Type B pancreatic cell (in vitro differentiated cells): ENCODE measurements at places on chromosomes 5 and 9.

- H3K4me1 ChIP-seq: no peaks in the 10 kb centered on the region
- no peaks in the 10 kb centered on the region for H3K27me3 ChIP-seq
- H3K36me3 ChIP-seq: no peaks in the 10 kb centered on the region
- H3K27ac ChIP-seq: no peak overlapping the region
Observed at GRCh38 chr5:33102551-33102950, 338.2 kb upstream of the TARS1 start.

DNA sequence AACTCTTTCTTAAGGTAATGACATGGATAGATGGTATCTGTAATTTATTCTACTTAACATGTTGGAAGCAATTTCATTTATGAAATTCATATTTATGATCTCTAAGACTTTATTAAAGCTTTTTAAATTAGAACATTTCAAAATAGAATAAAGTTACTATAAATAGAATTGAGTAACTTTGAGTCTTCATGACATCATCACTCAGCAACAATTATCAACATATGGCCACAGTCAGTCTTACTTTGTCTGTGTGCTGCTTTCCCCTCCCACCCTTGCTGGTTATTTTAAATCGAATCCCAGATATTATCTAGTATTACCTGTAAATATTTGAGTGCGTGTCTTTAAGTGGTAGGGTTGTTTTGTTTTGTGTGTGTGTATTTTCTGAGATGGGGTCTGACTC, 65.2 kb downstream of the IPO11 start:
- H3K4me3 ChIP-seq: no peak overlapping the region
- no peak for DNase-seq
- peaks cover 40% of the 10 kb centered on the region for H3K36me3 ChIP-seq
- no peak overlapping the region for H3K27ac ChIP-seq
- no peaks in the 10 kb centered on the region for H3K4me1 ChIP-seq
- H3K27me3 ChIP-seq: no peaks in the 10 kb centered on the region

DNA sequence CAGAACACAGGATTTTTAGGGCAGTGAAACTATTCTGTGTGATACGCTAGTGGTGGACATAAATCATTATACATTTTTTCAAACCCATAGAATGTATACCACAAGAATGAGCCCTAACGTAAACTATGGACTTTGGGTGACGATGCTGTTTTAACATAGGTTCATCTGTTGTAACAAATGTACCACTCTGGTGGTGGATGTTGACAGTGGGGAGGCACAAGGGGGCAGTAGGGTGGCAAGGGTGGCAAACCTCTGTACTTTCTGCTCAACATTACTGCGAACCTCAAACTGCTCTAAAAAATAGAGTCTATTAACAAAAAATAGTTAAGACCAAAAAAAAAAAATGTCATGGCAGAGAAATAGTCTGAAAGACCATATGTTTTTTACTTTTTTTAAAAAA, 9.1 kb upstream of the MVB12B start:
- H3K27me3 ChIP-seq: no peaks in the 10 kb centered on the region
- H3K4me3 ChIP-seq: no peak overlapping the region
- no peaks in the 10 kb centered on the region for H3K36me3 ChIP-seq
- no peaks in the 10 kb centered on the region for H3K4me1 ChIP-seq
- DNase-seq: no peak

- H3K4me3 ChIP-seq: no peak overlapping the region
- H3K27me3 ChIP-seq: peaks cover 5% of the 10 kb centered on the region
- H3K36me3 ChIP-seq: no peaks in the 10 kb centered on the region
- no peak overlapping the region for H3K27ac ChIP-seq
- DNase-seq: no peak
- H3K4me1 ChIP-seq: no peaks in the 10 kb centered on the region
Observed at GRCh38 chr5:36079200-36079781, 12.6 kb upstream of the UGT3A2 start.

GRCh38 chr9:86061972-86062739, 37.2 kb downstream of the GOLM1 start:
- H3K4me1 ChIP-seq: peaks cover 6% of the 10 kb centered on the region
- peaks cover 18% of the 10 kb centered on the region for H3K36me3 ChIP-seq
- H3K27ac ChIP-seq: no peak overlapping the region
- H3K27me3 ChIP-seq: no peaks in the 10 kb centered on the region
- H3K4me3 ChIP-seq: no peak overlapping the region
- no peak for DNase-seq

DNA sequence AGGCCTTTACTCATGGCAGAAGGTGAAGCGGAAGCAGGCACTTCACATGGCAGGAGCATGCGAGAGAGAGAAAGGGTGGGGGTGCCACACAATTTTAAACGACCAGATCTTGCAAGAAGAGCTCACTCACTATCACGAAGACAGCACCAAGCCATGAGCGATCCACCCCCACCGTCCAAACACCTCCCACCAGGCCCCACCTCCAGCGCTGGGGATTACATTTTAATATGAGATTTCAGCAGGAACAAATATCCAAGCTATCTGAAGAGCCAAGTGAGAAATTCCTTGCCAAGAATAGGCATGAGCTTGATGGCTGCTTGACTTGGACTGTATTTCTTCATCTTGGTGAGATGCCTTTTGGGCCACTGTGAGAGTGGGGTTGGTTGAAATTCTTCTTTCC, 88.0 kb downstream of the PDZD2 start:
- no peaks in the 10 kb centered on the region for H3K4me1 ChIP-seq
- H3K36me3 ChIP-seq: no peaks in the 10 kb centered on the region
- H3K4me3 ChIP-seq: no peak overlapping the region
- no peak overlapping the region for H3K27ac ChIP-seq
- H3K27me3 ChIP-seq: no peaks in the 10 kb centered on the region

GRCh38 chr5:168288349-168289245, 2.8 kb upstream of the WWC1 start:
- peak overlapping the region; percentile 96 for H3K27ac ChIP-seq
- H3K27me3 ChIP-seq: peaks cover 4% of the 10 kb centered on the region
- peak overlapping the region; percentile 80 for H3K4me3 ChIP-seq
- H3K36me3 ChIP-seq: no peaks in the 10 kb centered on the region

DNA sequence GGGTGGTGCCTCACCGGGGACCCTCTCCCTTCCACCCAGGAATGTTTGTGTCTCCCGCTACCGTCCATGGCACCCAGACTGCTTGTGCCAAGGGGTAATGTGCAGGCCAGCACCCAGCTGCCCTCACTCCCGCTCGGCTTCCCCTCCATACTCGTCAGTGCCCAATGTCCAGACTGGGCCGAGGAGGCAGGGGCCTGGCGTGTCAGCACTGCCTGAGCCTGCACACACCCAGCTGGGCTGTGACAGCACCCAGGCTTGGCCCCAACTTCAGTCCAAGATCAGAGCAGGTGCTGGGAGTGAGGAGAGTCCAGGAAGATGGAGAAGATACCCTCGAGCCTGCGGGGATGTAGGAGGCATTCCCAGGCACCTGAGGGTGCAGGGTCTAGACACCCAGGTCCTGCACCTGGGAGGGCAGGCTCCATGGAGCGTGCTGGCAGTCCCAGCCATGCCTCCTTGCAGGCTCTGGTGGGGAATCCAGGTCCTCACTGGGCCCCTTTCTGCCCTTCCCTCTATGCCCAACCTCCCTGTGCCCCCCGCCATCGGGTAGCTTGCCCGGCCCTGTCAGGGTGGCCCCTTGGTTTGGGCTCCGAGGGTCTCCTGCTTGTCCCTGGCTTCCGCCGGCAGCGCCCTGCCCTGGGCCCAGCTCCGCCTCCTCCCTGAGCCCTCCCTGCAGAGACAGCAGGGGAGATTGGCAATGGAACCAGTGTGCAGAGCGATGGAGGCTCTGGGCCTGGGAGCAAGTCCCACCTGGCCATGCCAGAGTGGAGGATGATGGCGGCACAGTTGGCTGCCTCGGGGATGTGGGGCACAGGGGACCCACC, 250.8 kb upstream of the EDIL3 start:
- DNase-seq: no peak
- H3K27me3 ChIP-seq: no peaks in the 10 kb centered on the region
- no peaks in the 10 kb centered on the region for H3K36me3 ChIP-seq
- H3K4me1 ChIP-seq: no peaks in the 10 kb centered on the region

DNA sequence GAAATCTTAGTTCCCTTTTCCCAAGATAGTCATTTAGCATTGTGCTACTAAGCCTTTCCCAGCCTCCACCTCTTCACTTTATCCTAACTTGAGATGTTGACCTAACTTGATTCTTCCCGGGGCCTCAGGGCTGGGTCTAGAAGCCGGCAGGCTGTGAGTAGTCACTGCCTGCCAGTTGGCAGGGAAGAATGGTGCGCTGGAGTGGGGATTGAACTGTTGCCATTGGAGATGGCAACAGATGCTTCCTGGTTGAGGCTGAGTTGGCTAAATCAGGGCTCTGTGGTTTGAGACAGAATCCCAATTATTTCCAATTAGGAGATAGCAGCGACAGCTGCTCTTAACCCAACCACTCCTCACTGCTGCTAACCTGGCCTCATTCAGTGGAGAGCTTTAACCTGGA, 343.1 kb downstream of the BRINP1 start:
- peaks cover 16% of the 10 kb centered on the region for H3K4me1 ChIP-seq
- H3K27ac ChIP-seq: no peak overlapping the region
- H3K27me3 ChIP-seq: no peaks in the 10 kb centered on the region
- no peak for DNase-seq
- H3K4me3 ChIP-seq: no peak overlapping the region

- peaks cover 60% of the 10 kb centered on the region for H3K27me3 ChIP-seq
- H3K36me3 ChIP-seq: no peaks in the 10 kb centered on the region
- no peak overlapping the region for H3K27ac ChIP-seq
- H3K4me1 ChIP-seq: peaks cover 8% of the 10 kb centered on the region
Observed at GRCh38 chr5:19986031-19986619, 1.9 kb downstream of the CDH18 start.

- no peaks in the 10 kb centered on the region for H3K27me3 ChIP-seq
- H3K4me3 ChIP-seq: no peak overlapping the region
- no peak overlapping the region for H3K27ac ChIP-seq
- no peaks in the 10 kb centered on the region for H3K4me1 ChIP-seq
Observed at GRCh38 chr5:118506217-118506852, 482.0 kb downstream of the DTWD2 start.

GRCh38 chr5:19266791-19267190, 721.2 kb downstream of the CDH18 start:
- no peaks in the 10 kb centered on the region for H3K4me1 ChIP-seq
- H3K27ac ChIP-seq: no peak overlapping the region
- no peaks in the 10 kb centered on the region for H3K27me3 ChIP-seq
- no peaks in the 10 kb centered on the region for H3K36me3 ChIP-seq

- no peak for DNase-seq
- no peaks in the 10 kb centered on the region for H3K27me3 ChIP-seq
- no peak overlapping the region for H3K4me3 ChIP-seq
Observed at GRCh38 chr9:125485471-125486151, 221.4 kb downstream of the MAPKAP1 start.

- H3K36me3 ChIP-seq: peaks cover 3% of the 10 kb centered on the region
- no peak overlapping the region for H3K4me3 ChIP-seq
- no peak overlapping the region for H3K27ac ChIP-seq
- no peaks in the 10 kb centered on the region for H3K27me3 ChIP-seq
Observed at GRCh38 chr5:56429110-56429561, 196.0 kb upstream of the ANKRD55 start.

GRCh38 chr9:106626936-106627335, 236.0 kb upstream of the ZNF462 start:
- no peaks in the 10 kb centered on the region for H3K36me3 ChIP-seq
- H3K4me3 ChIP-seq: no peak overlapping the region
- no peaks in the 10 kb centered on the region for H3K27me3 ChIP-seq
- no peak for DNase-seq

DNA sequence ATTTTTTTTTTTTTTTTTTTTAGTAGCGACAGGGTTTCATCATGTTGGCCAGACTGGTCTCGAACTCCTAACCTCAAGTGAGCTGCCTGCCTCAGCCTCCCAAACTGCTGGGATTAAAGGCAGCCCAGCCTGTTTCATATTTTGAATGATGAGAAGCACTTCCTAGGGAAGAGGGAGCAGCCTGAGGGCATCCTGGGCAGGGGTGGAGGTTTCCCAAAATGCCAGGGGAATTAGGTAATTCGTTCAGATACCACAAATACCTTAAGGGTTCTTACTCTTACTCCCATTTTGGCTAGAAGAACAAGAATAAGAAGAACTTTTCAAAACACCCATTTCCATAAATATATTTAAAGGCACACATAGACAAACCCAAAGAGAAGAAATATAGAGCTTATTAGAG, 29.5 kb upstream of the RAPGEF1 start:
- no peaks in the 10 kb centered on the region for H3K4me1 ChIP-seq
- H3K27ac ChIP-seq: no peak overlapping the region

DNA sequence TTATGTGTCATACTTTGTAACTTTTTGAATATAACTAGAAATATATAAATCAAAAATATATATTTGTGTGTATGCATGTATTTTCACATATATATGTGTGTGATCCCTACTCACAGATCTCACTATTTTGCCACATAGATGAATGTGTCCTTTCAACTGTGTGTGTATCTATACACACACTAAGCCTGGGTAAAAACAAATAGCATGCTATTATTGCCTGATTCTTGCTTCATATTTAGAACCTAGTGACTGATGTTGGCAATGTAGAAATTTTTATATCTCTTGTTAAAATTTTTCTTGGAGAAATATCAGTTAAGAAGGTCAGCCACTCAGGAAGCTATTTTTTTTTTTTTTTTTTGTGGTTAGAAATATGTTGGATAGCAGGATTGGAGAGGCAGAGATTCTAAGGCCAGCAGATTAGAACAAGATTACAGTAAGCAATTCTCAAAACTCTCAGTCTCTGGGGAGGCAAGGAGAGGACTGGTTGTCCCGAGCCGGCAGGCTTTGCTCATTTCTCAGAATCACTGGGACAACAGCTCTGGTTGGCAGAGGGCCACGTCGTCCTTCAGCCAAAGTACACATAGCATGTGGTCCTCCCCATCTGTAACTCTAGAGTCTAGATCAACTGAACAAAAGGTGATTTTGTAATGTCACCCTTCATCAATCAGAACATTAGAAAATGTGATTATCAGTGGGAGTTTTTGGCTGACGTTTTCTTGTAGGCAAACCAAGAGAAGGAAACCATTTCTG, 19.7 kb downstream of the C6 start:
- H3K27me3 ChIP-seq: no peaks in the 10 kb centered on the region
- no peak for DNase-seq
- no peaks in the 10 kb centered on the region for H3K36me3 ChIP-seq
